Nucleus accumbens (tissue), 56 donors: ENCODE measurements at places on chromosomes 7 and 10.

- no peak for DNase-seq
These were observed 250.1 kb downstream of the ABCA13 start for GRCh38 chr7:48421357-48421756.

- no peak for DNase-seq
These were observed 83.9 kb downstream of the SEC23IP start for GRCh38 chr10:119976421-119976820.

- DNase-seq: no peak
These were observed 60.7 kb downstream of the CPED1 start for GRCh38 chr7:121049028-121049791.

GRCh38 chr7:50330696-50331095 is 26.2 kb downstream of the IKZF1 start:
- no peak for DNase-seq

DNA sequence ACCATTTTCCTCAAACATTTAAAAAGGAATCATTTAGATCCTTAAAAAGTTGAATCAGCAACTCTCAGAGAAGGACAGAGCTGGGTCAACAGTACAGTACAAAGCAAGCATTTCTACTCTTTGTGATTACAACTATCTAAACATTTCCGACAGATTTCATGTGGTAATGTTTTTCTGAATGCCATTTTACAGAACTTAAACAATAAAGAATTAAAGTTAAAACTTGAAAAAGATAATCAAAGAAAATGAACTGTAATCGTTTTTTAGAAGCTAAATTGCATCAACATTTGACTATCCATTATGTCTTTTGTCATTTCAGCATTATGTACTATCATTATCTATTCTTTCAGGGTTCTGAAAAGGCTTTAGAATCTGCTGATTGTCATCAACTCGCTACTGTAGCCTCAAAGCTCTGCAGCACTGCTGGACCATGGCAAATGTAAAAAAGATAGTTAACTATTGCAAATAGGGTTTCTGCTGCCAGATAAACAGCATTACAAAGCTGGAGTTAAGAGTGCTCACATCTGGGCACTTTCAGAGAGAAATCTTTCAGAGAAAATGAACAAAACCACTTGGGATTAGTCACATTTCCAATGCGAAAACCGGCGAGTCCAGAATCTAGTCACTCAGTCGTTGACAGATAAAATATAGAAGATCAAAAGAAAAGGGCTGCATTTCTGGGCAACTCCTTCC is 160.4 kb upstream of the LAMB4 start:
- no peak for DNase-seq

GRCh38 chr10:71210542-71210871 is 1.9 kb upstream of the UNC5B start:
- DNase-seq: no peak

- no peak for DNase-seq
These were observed 35.0 kb upstream of the CPXM2 start for GRCh38 chr10:123926401-123927264.

DNA sequence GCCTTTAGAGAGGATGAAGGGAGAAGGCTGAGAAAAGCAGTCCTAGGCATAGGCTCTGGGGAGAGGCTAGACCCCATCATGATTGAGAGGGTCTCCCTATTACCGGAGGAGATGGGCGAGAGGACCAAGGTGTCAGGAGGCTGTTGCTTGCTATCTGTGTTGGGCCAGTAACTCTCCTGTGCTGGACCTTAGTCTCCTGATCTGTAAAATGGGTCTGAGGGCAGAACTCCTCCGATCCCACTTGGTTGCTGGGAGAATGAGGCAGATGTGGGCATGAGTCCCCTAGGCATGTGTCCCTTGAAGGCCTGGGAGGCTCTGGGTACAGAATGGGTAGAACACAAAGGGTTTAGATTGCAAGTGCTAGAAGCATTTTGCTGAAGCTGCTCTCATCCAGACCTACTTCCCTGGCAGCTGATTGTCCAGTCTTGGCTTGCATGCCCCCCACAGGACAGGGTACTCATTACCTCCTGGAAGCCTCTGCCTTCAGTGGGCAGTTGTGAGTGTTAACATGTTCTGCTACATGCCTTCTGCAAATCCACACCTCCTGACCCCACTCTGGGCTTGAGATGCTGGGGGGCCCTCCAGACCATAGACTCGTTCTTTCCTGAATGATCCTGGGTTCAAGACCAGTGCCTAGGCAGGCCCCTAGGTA is 4.4 kb downstream of the ZMIZ1 start:
- no peak for DNase-seq

DNA sequence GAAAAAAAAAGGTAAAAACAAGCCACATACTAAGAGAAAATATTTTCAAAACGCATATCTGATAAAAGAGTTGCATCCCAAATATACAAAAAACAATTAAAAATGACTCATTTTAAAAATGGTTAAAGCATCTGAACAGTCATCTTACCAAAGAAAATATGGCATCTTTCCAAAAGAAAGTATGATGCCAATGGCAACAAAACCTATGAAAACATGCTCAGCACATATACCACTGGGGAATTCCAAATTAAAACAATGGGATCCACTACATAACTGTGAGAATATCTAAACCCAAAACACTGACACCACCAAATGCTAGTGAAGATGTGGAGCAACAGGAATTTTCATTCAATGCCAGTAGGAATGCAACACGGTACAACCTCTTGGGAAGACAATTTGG is 39.3 kb downstream of the VSTM2A start:
- DNase-seq: no peak

GRCh38 chr7:27066148-27066547 is 29.7 kb downstream of the HOXA1 start:
- no peak for DNase-seq

DNA sequence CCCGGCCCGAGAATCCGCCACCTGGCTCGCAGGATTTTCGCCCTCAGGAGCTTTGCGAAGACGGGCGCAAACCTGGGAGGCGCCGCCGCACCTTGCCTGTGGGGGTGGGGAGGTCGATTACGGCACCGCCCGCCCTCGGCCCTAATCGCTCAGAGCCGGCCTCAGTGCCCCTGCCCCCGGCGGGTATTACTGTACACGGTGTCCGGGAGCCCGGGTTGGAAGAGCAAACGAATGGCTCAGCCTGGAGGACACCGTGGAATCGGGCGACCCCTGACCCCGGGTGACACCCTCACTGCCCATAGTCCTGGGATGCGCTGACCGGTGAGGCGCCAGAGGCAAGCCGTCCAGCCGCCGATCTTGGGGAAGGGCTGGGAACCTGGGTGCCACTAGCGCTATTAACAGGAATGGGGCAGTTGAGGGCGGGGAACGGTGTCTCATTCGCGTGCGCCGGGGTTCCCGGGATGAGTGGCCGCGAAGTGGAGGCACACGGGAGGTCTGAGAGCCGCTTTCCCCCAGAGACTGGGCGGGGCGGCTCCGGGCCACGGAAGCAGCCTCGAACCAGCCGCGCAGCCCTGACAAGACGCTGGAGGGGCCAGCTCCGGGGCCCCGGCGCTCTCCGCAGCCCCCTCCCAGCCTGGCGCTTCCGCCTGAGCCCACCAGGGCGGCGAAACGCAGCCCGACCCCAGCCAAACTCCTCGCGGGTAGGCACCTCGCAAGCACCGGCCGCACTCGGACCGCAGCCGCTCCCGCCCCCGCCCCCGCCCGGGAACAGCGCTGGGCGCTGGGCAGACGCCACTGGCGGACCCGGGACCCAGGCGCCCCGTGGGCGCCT is 167.5 kb downstream of the NRF1 start:
- no peak for DNase-seq

GRCh38 chr10:94673614-94674321 is 9.8 kb upstream of the CYP2C18 start:
- no peak for DNase-seq

DNA sequence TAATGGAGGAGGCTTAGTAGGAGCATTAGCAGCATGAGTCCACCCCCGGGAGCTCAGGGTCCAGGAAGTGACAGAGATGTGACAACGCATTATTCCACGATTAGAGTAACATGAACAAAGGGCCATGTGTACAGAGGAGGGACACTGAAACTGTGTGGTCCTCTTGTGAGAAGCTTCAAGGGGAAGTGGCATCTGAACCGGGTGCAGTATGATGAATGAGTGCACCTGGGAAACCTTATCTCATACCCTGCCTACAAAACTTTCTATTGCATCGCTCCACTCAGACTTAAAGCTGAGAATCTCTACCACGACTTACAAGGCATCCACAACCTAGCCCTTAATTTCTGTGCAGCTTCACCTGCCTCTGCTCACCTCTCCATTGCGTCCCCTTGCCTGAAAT is 115.3 kb upstream of the AMPH start:
- DNase-seq: no peak

DNA sequence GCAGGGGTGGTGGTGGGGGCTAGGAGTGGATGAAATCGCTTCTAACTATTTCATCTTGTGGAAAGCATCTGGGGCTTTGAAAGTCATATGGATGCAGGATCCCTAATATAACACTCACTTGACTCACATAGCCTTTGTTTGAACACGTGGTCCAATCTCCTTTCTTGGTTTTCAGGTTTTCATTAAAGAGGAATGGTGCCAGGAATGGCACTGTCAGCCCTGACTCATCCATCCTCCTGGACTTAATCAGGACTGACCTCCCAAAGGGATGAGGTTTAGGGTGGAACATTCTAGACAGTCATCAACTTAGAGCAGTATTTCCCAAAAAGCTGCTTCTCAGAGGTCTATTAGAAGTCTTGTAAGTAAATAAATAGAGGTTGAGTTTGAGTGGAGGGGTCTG is 162.0 kb upstream of the PLXNA4 start:
- no peak for DNase-seq
